ENCODE measurements at places on chromosomes 5 and 9. TPM values are rescaled to one million over a fixed set of nuclear protein-coding genes. Genes with fewer than 3 reads are reported as not detected.

- DNase-seq: no peak
Observed at GRCh38 chr5:51381761-51382474, 1.3 kb upstream of the ISL1 start.

DNA sequence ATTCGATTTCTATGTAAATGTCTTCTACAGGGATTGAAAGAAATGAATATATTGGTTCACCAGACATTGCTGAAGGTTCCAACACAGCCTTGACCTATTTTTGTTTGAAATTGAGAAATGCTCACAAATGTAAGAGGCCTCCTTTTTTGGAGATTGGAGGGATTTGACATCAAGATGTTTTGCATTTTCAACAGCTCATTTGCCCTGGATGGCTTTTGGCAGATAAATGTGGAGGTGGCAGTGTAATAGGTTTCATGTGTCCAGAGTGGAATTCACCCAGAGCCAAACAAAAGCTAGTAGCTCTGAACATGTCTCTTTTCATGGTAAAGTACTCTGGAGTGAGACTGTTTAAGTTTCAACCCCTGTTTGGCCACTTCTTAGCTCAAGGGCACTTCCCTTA lies 77.3 kb downstream of the PALM2AKAP2 start:
- no peak for DNase-seq

- no peak for DNase-seq
Observed at GRCh38 chr5:39218482-39219402, 621 bp downstream of the FYB1 start.

GRCh38 chr9:37283730-37284325 lies 138.7 kb upstream of the GRHPR start:
- DNase-seq: no peak

The GPR21 gene
- not detected for total RNA-seq

GRCh38 chr9:114139071-114139470 lies 16.3 kb upstream of the COL27A1 start:
- DNase-seq: no peak

- no peak for DNase-seq
Observed at GRCh38 chr5:126982926-126983873, 47.2 kb downstream of the MARCHF3 start.

The LRRC26 gene
- 0.12 TPM for total RNA-seq

DNA sequence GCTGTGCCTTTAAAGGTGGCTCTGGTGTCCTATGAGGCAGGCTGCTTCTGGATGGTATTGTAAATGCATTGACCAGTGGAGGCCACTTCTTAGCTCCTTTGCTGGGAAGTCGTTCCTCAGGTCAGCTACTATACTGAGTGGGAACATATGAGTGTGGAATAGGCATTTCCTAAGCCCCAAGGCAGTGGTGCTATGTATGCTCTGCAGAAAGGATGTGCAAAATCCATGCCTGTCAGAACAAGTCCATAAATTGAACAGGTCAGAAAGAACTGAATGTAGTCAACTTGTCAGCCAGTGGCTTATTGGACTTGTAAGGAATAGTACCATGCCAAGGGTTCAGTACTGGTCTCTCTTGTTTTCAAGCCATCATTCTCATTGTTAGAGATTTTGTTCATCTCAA lies 216.4 kb downstream of the CDH10 start:
- DNase-seq: no peak

The PCDHA6 gene
- not detected for total RNA-seq

DNA sequence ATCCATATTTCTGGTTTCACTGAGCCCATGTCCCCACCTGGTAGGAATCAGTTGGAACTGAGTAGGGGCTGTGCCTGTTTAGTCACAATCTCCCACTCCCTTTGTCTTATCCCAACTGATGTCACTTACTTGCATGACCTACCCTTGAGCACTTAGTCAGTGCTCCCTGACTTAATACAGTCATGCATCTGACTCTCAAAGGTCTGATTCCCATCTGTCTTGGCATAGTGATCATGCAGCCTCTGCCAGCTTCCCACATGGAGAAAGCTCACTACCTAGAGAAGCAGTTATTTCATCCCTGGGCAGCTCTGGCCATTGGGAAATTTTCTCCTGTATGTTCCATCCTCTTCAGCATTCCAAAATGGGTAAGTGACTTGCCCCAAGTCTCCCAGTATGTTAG lies 24.8 kb downstream of the ABLIM3 start:
- DNase-seq: no peak

DNA sequence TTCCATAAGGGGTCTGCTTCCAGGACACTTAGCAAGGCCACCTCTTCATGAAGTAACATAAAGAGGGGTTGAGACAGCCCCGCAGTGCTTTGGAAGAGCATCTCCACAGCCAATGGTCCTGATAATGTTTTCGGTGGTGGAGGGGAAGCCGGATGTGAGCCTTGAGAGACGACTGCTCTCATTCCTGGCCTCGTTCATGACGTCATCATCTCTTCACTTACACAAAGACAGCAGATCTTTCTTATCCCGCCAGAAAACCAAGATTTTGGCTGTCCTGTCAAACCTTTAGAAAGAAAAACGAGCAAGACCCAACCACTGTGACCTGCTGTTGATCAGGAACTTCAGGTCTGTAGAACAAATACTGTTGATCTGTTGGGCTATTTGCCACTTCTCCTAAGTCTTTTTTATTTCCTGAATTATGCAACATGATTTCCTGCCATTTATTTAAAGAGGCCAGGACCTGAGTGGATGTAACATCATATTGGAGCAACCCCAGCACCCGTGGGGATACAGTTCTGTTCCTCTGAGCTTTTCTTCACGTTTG lies 89.0 kb upstream of the IRX2 start:
- no peak for DNase-seq

DNA sequence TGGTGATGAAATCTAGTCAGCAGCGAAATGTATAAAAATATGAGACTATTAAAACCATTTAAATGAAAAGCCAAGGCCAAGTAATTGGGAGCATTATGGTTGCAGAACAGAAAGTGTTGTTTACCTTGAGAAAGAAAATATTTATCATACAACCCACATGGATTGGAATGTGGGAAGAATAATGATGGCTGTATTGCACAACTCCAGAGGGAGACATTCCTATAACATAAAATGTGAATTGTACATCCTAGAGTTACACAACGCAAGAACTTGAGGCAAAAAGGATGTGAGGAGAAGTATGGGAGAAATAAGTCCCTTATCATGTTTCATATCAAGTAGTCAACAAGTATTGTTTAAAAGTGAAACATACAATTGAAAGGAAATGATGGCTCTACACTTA lies 1014.0 kb upstream of the SEMA6A start:
- DNase-seq: peak; percentile 12

The C5orf46 gene
- total RNA-seq: 5.2 TPM

The ATOSB gene
- 7.5 TPM for total RNA-seq

DNA sequence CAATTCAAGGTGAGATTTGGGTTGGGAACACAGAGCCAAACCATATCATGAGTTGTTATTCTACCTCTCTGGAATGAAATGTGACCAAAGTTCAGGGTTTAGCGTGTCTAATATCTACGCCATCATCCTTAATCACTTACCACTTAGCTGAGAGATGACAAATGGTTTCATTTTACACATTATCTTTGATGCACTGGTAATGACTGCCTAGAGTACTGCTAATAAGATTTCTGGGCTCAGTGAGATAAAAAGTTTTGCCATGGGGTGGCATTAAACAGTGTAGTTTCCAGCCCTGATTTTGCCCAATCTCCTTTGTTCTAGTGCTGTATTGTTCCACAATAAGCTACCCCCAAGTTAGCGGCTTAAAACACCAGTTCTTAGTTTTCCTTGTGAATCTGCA lies 367.2 kb downstream of the MLLT3 start:
- DNase-seq: no peak

GRCh38 chr5:62496876-62497275 lies 81.7 kb upstream of the LRRC70 start:
- no peak for DNase-seq

DNA sequence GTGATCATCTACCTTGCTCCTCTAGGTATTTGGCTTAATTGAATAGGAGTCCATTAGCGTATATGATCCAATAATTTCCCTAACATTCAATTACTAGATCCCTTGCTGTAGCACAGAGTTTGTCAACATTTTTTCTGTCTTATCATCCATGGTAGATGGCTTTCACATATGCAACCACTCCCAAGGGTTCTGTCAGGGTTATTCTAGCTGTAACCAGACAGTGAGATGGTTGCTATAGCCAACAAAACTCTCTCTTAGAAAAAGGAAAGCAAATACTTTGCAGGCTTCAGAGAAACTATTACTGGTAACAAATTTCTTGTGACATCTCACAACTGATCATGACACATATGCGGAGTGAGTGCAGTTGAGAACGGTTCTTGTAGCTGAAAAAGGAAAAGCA lies 96.2 kb upstream of the EFNA5 start:
- DNase-seq: no peak

The TYRP1 gene
- total RNA-seq: 3.8 TPM

DNA sequence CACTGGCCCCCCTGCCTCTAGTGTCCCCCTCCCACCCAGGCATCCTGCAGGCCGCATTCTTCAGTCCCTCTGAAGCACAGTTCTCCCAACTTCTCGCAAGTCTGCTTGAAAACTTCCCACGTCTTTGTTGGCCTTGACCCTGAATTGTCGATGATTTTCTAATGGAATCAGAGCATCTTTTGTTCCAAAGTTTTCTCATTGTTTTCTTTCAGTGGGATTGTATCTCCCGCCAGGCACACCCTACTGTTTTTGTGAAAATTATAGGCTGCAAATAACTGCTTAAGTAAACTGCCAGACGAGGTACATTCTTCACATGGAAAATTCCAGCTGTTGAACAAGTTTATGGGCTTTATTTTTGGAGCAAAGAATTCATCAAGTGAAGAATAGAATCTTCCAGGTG lies 122.6 kb upstream of the SLC25A48 start:
- DNase-seq: no peak

The C9orf153 gene
- not detected for total RNA-seq

DNA sequence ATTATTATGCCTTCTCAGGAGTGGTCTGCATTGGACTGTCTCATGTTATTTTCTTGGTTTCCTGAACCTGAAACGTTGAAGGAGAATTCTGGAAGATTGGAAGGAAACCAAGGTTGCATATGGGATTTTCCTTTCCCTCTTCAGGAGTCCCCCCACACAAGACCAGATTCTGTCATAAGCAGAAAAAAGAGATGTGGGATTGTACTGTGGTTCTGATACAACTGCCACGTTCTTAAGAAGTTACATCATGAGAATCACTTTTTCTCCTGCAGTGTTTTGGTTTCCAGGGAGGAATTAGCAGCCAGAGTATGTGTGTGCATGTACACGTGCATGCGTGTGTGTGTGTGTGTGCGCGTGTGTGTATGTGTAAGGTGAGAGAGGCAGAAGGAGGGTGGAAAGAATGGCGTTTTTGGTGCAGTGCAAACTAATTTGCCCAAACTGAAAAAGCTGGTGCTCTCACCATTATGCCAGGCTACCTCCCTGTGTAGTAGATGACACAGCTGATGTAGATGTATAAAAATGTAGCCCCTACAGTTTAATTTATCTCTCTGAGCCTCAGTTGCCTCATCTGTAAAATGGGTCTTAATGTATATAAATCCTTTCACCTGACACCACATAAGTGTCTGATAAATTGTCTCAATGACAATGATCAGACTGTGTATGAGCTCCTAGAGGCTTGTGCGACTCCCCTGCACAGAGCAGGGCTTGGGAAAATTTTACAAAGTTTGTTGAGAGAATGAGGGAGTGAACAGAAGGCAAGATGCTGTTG lies 38.6 kb downstream of the RALGPS1 start:
- DNase-seq: no peak

The ANKDD1B gene
- not detected for total RNA-seq

The UNC13B gene
- 7.4 TPM for total RNA-seq

The C7 gene
- total RNA-seq: 4.0 TPM

DNA sequence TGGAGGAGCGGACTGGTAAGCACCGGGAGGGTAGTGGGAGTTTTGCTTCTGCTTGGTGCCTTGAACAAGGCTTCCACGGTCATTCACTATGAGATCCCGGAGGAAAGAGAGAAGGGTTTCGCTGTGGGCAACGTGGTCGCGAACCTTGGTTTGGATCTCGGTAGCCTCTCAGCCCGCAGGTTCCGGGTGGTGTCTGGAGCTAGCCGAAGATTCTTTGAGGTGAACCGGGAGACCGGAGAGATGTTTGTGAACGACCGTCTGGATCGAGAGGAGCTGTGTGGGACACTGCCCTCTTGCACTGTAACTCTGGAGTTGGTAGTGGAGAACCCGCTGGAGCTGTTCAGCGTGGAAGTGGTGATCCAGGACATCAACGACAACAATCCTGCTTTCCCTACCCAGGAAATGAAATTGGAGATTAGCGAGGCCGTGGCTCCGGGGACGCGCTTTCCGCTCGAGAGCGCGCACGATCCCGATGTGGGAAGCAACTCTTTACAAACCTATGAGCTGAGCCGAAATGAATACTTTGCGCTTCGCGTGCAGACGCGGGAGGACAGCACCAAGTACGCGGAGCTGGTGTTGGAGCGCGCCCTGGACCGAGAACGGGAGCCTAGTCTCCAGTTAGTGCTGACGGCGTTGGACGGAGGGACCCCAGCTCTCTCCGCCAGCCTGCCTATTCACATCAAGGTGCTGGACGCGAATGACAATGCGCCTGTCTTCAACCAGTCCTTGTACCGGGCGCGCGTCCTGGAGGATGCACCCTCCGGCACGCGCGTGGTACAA lies 556 bp downstream of the PCDHGC3 start:
- DNase-seq: peak; percentile 57

DNA sequence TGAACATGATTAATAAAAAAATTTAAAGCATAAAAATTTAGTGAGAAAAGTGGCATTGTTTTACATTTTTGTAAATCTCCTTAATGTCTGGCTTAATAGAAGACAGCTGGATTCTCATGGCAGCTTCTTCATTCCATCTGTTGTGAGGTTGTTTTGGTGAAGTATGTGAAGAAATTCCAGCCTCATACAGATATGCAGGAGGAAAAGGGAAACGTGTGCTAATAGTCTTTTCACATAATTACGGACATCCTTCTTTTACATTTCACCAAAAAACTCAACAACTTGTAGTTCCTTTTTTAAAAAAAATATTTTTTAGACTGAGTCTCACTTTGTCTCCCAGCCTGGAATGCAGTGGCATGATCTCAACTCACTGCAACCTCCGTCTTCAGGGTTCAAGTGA lies 46.9 kb downstream of the HACD4 start:
- no peak for DNase-seq

- DNase-seq: no peak
Observed at GRCh38 chr5:114719268-114719667, 357.4 kb downstream of the KCNN2 start.

The BASP1 gene
- total RNA-seq: 142 TPM

DNA sequence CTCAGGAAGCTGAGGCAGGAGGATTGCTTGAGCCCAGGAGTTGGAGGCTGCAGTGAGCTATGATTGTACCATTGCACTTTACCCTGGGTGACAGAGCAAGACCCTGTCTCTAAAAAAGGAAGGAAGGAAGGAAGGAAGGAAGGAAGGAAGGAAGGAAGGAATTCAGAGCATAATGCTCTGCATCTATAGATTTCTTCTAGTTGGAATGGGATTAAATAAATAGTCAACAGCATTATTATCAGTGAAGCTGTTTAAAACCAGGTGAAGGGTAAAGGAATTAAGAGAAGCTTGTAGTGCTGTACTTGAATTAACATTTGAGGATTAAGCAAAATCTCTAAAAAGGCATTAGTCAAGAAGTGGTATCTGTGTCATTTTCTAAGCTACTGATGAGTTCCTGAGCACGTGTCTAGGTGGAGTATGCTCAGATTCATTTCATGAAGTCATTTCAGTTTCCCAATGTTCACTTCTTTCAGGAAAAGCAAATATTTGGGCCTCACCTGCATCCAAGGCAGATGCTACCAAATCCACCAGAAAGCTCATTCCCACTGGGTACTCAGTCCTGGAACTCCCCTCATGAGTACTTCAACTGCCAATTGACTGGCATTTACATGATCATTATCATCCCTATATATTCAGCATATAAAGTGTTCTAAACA lies 8.4 kb downstream of the PDE6A start:
- DNase-seq: no peak
